ENCODE measurements at places on chromosomes 12 and 14.

DNA sequence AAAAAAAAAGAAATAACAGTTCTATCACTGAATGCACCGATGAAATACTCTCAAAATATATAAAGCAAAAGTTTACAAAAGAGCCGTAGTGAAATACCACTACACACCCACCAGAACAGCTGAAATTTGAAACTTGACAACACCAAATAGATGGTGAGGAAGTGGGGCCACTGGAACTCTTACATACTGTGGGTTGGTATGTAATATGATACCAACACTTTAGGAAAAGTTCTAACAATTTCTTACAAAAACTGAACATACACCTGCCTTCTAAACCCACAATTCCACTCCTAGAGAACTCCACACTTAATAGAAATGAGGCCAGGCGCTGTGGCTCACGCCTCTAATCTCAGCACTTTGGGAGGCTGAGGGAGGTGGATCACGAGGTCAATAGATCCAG, 14.1 kb downstream of the EIF5 start:
- DNase-seq: no peak

DNA sequence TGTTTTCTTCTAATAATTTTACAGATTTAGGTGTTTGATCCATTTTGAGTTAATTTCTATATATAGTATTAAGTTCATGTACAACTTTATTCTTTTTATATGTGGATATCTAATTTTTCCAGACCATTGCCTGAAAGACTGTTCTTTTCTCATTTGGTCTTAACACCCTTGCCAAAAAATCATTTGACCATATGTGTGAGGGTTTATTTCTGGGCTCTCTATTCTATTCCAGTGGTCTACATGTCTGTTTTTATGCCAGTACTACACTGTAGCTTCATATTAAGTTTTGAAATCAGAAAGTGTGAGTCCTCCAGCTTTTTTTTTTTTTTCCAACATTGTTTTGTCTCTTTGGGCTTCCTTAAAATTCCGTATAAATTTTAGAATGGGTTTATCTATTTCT, 554.1 kb downstream of the KCNH5 start:
- DNase-seq: no peak

GRCh38 chr14:64412237-64412636, 24.1 kb downstream of the MTHFD1 start:
- DNase-seq: no peak

- peak; percentile 51 for DNase-seq
Measured at GRCh38 chr14:89626233-89626806, 209.3 kb upstream of the FOXN3 start.

- DNase-seq: peak; percentile 55
Measured at GRCh38 chr12:118061011-118061872, at the start of gene WSB2. WSB2 (minus strand) TSS chr12:118061179; CDS start chr12:118061048, 131 bp downstream.

DNA sequence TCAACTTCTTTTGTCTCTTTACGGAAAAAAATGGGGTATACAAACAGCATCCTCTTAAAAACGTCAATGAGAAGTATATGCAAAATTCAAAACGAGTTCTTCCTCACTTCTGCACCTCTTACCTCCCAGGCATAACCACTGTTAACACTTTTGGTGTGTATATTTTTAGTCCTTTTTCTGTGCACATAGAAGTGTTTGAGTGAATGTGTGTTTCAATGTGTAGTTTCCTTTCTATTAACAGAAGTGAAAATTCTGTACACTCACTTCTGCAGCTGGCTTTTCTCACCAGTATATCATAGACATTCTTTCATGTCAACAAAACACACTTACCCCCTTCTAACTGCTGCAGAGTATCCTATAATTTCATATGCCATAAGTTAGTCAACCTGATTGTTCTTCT, 5.4 kb downstream of the UBR7 start:
- no peak for DNase-seq

DNA sequence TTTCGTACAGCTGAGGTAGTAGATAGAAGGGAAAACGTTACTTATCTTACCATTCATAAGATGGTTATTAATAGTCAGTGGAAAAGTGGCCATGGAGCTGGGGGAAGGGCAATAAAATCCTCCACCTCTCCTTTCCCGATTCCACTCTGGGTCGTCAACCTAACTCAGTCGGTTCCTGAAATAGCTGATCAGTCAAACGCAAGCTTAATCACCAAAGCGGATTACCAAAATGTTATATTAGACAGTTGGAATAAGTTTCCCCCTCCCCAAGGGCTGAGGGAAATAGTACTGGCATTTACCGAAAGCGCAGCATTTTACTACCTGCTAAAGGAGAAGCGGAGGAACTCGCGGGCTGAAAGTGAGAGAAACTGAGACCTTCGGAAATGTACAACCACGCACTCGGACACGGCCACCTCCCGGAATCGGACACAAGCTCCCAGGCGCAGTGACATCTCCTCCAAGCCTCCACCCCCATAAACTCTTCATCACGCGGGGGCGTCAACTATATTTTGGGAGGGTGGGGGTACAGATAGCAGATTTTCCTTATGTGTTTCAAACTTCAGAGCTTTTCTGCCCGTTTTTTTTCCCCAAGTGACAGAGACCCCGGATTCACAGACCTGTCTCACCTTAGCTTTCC, 1.2 kb downstream of the PPM1H start:
- no peak for DNase-seq

GRCh38 chr12:68425998-68426397, 93.8 kb upstream of the MDM1 start:
- DNase-seq: no peak

DNA sequence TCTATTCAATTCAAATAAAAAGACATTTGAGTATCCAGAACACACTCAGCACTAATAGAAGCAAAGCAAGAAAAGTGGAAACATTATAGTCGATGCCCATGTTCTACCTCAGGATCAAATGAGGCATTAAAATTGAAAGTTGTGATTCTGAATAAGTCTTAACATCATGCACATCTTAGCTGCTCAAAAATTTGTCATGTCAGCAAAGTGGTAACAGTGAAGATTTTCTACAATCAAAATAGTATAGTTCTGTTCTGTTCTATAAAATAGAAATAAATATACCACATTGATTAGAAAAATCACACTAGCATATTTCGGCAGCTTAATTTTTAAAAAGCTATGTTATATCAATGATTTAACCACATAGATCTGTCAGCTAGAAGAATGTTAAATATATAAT, 74.7 kb downstream of the ERGIC2 start:
- DNase-seq: no peak

- DNase-seq: no peak
Measured at GRCh38 chr12:67410667-67411067, 141.5 kb downstream of the CAND1 start.

DNA sequence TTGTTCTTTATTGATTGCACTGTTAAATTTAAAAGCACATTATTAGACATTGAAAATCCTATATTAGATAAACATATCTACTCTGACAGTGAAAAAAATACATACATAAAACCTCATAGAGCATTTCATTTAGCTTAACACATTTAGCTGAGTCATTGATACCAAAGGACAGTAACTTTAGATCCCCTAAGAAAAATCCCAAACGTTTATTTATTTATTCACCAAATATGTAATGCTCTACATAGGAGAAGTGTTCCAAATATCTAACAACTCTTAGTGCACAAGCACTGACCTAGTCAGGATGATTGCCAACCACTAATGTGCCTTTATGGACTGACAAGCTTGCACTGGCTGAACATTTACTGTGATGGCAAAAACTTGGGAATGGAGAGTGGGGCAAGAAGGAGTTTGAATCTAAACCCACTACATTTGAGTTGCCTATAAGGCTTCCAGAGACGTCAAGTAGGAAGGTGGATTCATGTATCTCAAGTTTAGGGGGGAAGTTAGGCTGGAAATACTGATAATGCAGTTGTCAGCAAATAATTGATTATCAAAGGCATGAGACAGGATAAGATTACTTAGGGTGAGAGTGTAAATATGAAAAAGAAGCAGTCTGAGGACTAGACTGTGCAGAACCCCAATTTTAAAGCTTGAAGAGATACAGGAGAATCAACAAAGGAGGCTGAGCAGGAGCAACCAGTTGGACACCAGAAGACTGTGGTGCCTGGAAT, 156.4 kb downstream of the PLCZ1 start:
- no peak for DNase-seq

GRCh38 chr14:31566456-31566855, 5.3 kb downstream of the NUBPL start:
- no peak for DNase-seq

GRCh38 chr12:96176575-96176974, 17.6 kb upstream of the ELK3 start:
- no peak for DNase-seq

DNA sequence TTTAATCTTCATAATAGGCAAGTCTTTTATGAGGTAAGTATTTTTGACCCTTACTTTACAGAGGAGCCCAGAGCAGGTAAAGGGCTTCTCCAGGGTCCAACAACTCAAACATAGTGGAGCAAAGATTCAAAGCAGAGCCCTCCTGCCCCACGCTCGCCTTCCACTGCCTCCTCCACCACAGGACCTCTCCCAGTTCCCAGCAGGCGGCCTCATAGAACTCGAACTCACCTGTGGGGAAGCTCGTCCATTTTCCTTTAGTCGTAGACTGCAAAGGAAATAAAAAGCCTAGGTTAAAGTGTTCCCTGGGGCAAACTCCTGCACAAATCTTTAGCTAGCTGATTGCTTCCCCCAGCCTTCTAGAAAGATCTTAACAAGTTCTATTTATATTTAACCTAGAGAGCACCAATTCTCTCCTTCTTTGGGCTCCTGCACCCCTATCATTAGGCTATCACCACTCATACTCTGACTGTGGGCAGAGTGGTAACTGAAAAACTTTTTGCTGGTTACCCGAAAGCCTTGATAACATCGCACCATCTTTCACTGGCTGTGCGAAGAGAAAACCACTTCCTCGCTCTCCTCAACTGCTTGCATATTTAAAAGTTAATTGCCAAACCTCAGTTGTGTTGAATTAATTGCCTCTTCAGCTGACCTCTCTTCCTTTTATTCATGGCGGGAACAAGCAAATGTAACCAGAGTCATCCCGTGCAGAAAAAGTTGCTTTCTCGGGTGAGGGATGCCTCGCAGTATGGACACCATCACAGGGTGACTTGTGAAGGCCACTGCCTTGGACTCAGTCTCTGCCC, 299.6 kb downstream of the DPF3 start:
- DNase-seq: peak; percentile 59

GRCh38 chr14:39230416-39231035, 3.2 kb upstream of the MIA2 start:
- DNase-seq: no peak

- DNase-seq: no peak
Measured at GRCh38 chr12:164207-164606, 49.8 kb downstream of the SLC6A12 start.

DNA sequence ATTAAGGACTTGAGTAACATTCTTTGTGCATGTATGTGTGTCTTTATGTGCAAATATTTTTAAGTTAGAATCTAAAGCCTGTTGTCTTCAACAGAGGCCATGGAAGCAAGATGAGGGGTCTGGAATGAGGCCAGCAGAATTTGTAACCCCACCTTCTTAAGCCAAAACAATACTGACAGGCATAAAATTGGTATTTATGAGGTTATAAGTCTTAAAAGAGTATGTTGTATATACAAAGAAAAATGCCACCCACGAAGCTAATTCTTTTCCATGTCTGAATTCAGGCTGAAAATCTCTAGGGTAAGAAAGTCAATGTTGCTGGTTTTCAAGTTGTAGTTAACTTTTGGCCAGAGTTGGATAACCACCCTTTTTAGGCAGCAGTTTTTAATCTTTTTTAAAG, 86.2 kb upstream of the TMTC1 start:
- no peak for DNase-seq

GRCh38 chr12:62627181-62627580, 160.6 kb downstream of the MON2 start:
- no peak for DNase-seq

GRCh38 chr14:102490456-102490855, 19.1 kb downstream of the ANKRD9 start:
- DNase-seq: no peak

GRCh38 chr12:9344541-9344940, 136.3 kb upstream of the PZP start:
- DNase-seq: no peak

- DNase-seq: no peak
Measured at GRCh38 chr14:85187521-85187920, 342.4 kb upstream of the FLRT2 start.

- no peak for DNase-seq
Measured at GRCh38 chr14:50792634-50793068, 38.3 kb downstream of the NIN start.

DNA sequence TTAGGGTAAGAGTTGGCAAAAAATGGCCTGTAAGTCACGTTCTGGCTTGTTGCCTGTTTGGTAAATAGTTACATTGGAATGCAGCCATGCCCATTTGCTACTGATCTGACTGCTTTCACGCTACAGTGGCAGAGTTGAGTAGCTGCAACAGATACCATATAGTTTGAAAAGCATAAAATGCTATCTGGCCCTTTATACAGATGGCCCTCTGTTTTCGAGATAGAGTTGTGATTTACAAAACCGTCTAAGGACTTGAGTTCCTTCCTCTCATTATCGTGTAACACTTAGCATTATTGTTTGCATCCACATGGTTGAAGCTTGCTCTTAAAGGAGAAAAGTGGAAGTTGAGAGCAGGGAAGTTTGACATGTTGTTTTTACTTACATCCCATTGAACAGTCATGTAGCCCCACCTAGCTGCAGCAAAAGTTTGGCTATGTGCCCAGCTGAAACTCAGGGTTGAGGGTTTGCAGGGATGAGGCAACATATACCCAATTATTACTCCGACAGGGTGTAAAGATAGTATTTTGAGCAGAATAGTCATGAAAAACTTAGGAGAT, 11.3 kb upstream of the SCFD1 start:
- peak; percentile 29 for DNase-seq

- DNase-seq: no peak
Measured at GRCh38 chr12:124224535-124225110, 70.3 kb upstream of the RFLNA start.

GRCh38 chr12:77049767-77050353, 15.5 kb downstream of the E2F7 start:
- DNase-seq: peak; percentile 66

DNA sequence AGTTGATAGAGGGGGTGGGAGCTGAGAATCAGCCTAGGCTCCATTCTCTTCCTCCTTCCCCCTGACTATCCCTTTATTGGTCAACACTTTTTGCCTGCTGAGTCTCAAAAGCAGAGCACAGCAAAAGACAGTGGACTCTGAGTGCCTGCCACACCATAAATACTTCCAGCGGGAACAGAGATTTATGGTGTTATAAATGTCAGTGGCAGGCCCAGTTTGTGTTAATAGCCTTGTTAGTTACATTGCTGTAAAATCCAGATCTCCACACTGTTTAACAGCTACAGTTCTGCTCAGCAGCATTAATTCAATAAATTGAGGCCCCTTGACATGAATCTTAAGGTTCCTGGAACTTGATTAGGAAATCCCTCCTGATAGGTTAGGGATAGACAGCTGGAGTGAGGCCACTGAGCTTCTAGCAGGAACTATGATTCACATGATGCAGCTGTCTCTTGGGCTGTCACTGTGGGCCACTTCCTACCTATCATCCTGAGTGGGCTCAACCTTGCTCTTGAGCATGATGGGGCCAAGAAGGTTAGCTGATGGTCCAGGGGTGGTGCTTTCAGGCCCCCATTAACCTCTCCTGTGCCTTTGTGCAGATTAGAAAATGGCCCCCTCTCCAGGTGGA, 295.2 kb upstream of the SRRM4 start:
- DNase-seq: no peak

GRCh38 chr12:18135509-18135908, 45.5 kb upstream of the RERGL start:
- DNase-seq: no peak
